ENCODE measurements at places on chromosomes 3 and 15.
A peak's percentile ranks its signal among the peaks of the same experiment; 100 is the strongest.

DNA sequence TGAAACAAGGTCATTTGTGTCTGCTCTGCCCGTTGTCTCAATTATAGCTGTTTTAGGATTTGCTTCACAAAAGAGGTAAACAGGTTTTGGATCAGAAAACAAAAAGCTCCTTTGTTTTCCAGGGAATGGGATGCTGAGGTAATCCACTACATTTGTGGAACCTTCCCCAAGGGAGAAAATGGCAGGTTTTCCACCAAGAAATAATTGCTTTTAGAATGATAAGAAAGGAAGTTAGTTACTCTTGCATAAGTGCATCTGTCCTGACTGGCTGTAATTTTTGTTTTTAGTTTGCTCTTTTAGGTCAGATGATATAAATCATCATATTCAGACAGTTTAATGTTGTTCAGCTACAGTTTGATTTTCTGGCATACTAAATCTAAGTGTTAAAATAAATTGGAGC is 198.5 kb upstream of the COL8A1 start:
- DNase-seq, result no peak

GRCh38 chr3:42590989-42591756 is 513 bp downstream of the SS18L2 start:
- DNase-seq, result no peak

DNA sequence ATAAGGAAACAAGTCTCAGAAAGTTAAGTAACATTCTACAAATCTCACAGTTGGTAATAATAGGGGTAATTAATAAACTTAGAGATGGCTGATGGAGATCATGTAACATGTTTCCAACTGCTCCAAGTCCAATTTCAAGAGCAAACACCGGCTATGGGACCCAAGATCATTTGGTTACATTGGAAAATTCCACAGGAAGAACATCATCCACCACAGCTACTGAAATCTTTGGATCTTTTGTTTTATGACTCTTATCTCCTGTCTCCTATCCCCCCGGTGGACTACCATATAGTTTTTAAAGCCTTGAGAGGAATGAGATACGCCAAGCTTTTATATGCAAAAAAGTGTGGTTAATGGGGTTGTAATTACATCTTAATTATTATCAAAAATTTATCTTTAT is 216.1 kb downstream of the WNT5A start:
- no peak for DNase-seq

GRCh38 chr3:59540696-59541095 is 490.9 kb upstream of the CFAP20DC start:
- no peak for DNase-seq

GRCh38 chr15:49189631-49190030 is 19.6 kb downstream of the GALK2 start:
- DNase-seq, result no peak

- no peak for DNase-seq
Measured at GRCh38 chr15:59360896-59361295, 11.8 kb downstream of the MYO1E start.

DNA sequence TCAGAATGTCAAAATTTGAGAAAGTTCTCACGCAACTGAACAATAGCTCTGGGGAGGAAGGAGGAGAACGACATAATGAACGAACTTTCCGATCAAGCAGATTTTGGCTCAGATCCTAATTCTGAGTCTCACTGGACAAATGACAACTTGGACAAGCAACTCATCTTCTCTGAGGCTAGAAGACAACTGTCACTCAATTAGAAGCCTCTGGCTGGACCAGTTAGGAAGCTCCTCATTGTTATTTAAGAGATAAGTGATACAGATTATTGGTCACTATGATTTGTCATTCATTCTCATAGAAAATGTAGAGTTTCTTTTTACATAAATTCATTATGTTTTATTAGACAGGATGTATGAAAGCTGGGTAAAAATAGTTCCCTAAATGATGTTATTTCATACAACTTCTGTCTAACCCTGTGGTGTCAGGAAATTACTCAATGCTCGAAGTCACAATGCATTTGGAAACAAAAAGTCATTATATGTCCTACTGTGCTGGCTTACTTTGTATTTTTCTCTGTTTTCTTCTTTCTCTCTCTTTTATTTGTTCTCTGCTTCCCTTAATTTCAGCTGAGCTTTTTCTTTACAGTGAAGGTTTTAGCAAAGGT is 11.0 kb upstream of the C3orf49 start:
- DNase-seq, result no peak

DNA sequence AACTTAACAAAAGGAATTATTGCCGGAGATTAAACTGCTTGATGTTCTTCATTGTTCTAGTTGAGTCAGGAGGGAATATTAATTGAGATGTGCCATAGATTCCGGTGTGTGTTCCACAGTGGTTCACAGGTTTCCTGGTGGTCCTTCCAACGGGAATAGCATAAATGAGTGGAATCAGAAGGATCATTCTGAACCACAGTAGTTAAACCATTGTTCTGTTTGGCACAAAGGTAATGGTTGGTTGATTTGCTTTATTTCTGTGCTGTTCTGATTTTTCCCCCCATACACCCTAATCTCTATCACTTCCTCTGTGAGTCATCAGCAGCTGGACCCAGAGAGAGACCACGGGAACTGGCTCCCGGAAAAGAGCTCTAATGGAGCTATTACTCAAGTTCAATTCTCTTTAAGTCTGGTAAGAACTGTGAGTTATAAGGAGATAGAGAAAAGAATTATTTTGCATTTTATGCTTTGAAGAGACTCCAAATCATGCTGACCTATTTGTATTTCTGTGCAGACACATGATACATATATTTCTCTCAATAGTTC is 627.2 kb downstream of the ZIC1 start:
- DNase-seq, result no peak

DNA sequence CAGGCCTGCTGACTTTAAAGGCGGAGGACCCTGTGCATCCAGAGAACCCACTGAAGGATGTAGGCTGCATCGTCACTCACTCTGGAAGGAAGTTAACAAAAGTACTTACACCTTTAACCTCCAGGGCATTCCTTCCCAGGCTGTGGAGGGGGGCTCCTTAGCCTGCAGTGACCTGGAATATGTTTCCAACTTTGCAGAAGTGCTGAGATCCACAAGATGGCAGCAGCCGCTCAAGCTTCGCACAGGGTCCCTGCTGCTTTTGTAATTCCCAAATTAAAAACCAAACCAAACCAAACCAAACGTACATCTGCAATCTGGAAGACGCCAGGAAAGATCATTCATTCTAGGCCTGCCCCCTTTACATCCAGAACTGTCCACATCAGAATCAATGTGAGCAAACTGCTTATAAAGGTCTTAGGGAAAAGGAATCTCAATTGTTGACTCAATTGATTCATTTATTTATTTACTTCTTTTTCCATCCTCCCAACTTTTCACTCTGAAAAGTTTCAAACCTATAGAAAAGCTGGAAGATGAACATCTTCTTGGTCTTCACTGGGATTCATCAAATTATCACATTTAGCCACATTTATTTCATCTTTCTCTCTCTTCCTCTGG is 70.5 kb upstream of the KLHL25 start:
- DNase-seq, result peak; percentile 77

- no peak for DNase-seq
Measured at GRCh38 chr15:78479650-78480049, 27.7 kb upstream of the HYKK start.

DNA sequence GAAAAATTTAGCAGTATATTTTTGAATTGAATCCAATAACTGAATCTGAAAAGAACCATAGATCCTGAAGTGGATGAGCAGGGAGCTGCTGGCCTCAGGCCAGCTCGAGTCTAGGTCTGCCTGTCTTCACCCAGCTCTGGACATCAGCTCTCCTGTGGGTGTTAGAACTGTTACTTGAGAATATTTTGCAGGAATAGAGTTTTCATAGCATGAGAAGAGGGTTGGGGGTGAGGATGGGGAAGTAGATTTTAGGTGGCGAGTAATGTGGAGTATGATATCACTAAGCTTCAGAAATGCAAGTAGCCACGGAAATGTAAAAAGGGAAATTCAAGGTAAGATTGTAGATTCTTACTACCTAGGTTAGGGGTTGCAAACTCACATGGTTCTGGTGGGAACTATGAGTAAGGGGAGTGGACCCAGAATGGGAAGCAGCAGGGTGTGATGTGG is 6.2 kb downstream of the RAB8B start:
- DNase-seq, result no peak

DNA sequence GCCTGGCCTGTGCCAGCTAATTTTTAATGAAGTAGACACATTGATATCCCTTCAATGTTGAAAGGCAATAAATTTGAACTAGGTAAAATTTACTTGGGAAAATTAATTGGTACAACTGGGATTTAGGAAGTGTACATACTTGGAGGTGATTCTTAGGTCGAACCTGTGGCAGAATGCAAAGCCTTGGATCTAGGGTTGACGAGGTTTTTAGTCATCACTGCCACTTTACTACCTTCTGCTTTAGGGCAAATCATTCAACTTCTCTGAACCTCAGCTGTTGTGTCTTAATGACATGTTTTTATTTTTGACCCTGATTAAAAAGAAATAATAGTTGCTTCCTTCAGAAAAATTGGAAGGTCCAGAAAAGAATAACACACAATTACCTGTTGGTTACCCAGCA is 2.5 kb downstream of the APPL1 start:
- DNase-seq, result no peak

DNA sequence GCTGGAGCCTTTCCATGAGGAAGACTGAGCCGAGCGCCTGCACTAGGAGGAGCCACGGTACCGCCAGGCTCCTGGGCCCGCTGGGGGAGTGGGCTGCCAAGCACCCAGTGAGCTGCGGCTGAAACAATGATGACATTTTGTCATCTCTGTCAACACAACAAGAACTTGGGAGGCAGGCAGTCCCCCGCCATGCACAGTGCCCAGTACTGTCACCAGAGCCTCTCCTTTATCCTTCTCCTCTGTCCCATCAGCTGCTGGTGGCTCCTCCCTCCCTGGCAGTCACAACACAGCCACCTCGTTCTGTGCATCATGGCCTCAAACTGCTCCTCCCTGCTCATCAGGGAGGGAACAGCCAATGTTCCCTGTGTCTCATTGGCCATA is 34.0 kb upstream of the PCSK6 start:
- DNase-seq, result no peak

GRCh38 chr3:188918093-188918492 is 253.7 kb upstream of the TPRG1 start:
- no peak for DNase-seq

- DNase-seq, result peak; percentile 60
Measured at GRCh38 chr15:57364282-57365007, 11.9 kb upstream of the CGNL1 start.

DNA sequence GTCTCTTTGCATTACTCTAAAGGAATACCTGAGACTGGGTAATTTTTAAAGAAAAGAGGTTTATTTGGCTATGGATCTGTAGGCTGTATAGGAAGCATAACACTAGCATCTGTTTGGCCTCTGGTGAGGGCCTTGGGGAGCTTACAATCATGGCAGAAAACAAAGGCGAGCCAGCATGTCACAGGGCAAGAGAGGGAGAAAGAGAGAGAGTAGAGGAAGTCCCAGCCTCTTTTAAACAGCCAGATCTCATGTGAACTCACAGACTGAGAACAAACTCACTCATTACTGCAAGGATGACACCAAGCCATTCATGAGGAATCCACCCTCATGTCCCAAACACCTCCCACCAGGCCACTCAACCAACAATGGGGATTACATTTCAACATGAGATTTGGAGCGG is 974.6 kb downstream of the FHIT start:
- no peak for DNase-seq

DNA sequence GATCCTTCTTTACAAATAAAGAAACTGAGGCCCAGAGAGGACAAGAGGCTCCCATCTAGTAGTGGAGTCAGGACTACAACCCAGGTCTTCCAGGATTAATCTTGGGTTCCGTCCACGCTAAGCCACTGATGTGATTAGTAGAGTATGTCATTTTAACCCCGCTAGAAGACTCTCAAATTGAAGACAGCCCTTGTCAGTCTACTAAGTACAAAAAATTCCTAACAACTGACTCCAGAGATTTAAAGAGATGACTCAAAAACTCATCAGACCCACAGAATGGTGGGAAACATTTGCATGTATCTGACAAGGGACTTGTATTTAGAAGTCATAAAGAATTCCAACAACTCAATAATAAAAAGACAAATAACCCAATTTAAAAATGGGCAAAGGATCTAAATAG is 145.3 kb downstream of the CNTN3 start:
- no peak for DNase-seq

DNA sequence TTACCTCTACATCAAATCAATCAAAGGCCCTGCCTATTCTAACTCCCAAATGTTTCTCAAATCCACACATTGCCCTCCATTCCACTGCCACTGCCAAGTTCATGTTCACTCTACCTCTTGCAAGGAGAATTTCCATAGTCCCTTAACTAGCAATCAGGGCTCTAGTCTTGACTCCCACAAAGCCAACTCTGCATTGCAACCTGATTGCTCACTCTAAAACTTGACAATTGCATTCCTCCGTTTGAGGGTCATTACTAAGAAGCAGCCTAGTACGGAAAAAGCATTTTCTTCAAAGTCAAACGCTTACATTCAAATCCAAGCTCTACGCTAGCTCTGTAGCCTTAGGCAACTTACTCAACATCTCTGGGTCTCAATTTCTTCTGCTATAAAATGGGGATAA is 1.2 kb downstream of the CPA3 start:
- DNase-seq, result no peak

DNA sequence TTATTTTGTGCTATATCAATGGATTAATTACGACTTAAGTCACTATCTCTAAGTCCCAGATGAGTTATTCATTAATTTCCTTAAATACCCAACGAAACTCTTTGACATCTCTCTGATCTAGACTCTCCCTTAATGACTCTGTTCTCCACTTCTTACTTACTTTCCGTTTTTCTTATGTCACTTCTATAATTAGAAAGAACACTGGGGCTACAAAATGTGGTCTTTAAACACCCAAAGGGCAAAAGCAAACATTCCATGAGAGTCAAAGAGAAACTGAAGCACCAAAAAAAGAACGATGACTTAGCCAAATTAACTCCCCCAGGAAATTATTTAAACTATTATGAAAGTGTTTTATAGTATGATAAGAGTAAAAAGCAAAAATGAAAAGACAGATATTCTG is 166.4 kb upstream of the UBE2E2 start:
- no peak for DNase-seq

GRCh38 chr3:50205413-50206276 is 574 bp downstream of the SLC38A3 start:
- peak; percentile 71 for DNase-seq

- DNase-seq, result no peak
Measured at GRCh38 chr3:23656821-23657220, 148.9 kb upstream of the UBE2E1 start.

DNA sequence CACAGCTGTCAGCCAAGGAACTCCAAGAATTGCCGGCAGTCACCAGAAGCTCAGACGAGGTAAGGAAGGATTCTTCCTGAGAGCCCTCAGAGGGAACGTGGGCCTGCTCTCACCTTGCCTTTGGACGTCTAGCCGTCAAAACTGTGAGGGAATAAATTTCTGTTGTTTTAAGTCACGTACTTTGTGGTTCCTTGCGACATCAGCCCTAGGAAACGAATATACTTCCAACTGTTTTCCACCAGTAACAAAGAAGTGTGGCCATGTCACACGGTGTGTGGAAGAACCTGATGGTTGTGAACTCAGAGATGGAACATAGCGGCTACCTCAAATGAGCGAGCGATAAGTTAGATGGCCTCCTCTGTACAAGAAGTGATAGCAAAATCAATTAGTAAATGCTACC is 41.0 kb upstream of the B3GNT5 start:
- no peak for DNase-seq

Measured in HAP-1 (cell line).